CD4-positive, alpha-beta memory T cell (primary cell): ENCODE measurements at places on chromosomes 6 and 20.
A peak's percentile ranks its signal among the peaks of the same experiment; 100 is the strongest.

GRCh38 chr6:90109141-90109540, 187.5 kb downstream of the BACH2 start:
- no peak for DNase-seq

GRCh38 chr6:99066044-99066443, 118.3 kb upstream of the FBXL4 start:
- DNase-seq, result no peak

GRCh38 chr6:153003366-153003690, 819 bp upstream of the MTRF1L start:
- peak; percentile 7 for DNase-seq

DNA sequence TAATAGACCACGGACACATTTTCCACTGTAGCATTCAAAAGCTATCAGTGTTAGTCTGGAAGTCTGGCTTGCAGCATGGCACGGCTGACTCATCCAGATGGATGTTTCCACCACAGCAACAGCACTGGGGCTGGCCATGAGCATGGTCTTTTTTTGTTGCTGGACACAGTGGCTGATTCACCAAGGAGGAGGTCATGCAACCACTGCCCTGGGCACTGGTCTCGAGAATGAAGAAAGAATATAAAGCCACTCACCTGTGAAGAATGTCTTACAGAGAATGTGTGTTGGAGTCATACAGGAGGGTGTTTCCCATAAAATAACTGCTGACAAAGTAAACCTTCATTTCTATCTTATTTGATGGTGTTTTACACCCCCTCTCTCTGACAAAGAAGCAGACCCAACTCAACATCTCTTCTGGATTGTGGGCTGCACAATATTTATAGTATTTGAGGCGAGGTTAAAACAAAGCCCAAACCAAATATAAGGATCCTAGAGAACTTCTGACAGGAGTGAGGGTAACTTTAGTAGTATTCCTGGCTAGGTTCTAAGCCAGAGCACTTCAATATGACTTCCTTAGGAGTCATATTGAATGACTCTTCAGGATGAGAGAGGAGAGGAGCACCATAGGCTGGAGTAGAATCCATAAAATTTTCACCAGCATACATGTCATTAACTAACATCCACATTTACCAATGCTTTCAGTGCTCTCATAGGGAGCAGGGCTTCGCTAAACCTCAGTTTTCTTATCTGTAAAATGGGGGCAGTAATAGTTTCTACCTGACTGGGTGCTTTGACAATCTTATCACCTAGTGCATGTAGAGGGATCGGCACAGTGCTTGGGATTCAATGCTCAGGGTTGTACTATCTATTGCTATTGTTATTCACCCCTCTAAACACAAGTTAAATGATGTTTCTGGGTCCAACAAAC, 121.4 kb downstream of the KIF13A start:
- no peak for DNase-seq

GRCh38 chr6:22411376-22412105, 114.7 kb upstream of the PRL start:
- DNase-seq, result no peak

DNA sequence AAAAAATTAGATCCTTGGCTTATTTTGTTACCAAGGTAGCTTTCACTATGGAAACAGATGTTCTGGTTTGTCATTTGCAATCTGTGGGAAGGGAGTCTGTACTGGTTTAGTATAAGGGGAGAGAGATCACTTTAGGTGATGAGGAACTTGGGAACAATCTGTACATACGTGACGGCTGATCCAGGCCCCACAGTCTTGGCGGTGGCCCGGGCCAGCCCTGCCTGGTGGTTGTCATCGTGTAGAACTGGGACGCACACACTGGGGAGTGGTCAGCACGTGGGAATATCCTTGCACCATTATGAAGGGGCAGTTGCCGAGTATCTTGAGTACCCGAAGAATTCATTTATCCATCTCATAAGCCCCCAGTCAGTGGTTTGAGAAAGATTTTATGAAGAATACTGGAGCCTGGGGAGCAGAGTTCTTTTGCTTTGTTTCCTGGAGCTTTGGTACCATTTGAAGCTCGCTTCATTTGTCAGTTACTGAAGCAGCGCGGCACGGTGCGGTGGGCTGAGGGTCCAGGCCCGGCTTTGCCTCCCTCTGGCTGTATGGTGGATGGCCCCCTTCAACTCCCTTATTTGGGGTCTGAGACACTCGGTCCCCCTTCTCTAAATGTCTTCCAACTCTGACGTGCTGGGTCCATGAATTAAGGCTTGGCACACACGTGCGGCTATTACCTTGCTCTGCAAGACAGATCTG, 22.8 kb upstream of the CLDN20 start:
- no peak for DNase-seq

DNA sequence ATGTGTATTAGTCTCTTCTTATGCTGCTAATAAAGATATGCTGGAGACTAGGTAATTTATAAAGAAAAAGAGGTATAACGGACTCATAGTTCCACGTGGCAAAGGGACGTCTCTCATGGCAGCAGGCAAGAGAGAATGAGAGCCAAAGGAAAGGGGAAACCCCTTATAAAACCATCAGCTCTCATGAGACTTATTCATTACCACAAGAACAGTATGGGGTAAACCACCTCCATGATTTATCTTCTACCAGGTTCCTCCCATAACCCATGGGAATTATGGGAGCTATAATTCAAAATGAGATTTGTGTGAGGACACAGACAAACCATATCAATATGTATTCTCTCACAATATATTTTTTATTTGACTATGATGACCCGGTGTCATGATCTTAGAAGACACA, 109.1 kb downstream of the UTRN start:
- DNase-seq, result no peak
